CD4-positive, alpha-beta T cell treated with Interleukin-15 for 4 hours (primary cell): ENCODE measurements at places on chromosomes 1 and 21.
A peak's percentile ranks its signal among the peaks of the same experiment; 100 is the strongest.

- DNase-seq = no peak
Observed at GRCh38 chr1:12338823-12339222, 109.0 kb downstream of the VPS13D start.

DNA sequence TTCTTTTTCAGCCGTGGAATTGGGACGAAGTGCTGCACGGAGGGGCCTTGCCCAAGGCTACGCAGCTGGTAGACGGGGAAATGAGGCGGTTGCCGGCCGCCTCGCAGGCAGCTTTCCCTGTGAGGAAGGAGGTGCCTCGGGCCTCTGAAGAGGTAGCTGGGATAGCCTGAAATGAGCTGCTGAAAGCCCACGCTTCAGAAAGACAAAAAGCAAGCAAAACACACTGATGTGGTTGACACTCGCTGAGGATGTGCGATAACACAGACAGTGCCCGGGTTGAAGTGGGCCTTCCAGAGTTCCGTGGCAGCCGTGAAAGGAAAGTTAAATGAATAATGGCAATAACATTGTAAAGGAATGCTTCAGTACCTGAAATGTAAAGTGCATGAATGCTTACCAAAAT is 47.2 kb downstream of the S1PR1 start:
- DNase-seq = peak; percentile 40

- no peak for DNase-seq
Observed at GRCh38 chr1:150626150-150626549, 3.3 kb downstream of the ENSA start.

DNA sequence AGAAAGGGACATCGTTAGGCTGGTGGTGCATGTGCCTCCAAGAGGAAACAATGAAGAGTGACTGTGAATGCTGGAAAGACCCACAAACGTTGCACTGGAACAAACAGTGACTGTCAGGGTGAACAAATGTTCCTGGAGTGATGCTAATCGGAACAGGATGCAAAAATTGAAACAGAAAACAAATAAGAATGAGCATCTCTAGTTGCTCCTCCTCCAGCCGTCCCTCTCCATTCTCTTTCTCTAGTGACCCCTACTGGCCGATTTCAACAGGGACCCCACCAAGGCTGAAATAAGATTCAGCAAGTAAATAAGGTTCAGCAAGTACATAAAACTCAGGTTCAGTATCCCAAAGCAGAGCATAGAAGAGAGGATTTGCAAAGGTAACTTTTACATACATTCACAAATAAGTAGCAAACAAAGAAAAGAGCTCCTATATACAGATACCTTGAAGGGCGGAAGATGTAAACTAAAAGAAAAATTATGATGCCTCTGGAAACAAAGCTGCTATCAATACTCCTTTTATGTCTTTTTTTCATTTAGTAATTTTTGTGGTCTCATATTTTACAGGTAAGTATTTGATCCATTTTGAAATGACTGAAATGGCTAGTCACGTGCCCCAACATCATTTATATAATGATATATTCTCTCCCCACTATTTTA is 836.1 kb upstream of the ADAMTS5 start:
- DNase-seq = no peak

GRCh38 chr21:44511219-44511937 is 28.6 kb downstream of the KRTAP10-1 start:
- no peak for DNase-seq

- no peak for DNase-seq
Observed at GRCh38 chr1:12167493-12168429, 970 bp downstream of the TNFRSF1B start.

- no peak for DNase-seq
Observed at GRCh38 chr1:162974810-162975209, 94.4 kb upstream of the RGS4 start.

- DNase-seq = no peak
Observed at GRCh38 chr1:43327549-43328292, 9.9 kb upstream of the MPL start.

GRCh38 chr21:37193006-37193405 is 74.1 kb downstream of the VPS26C start:
- DNase-seq = no peak

DNA sequence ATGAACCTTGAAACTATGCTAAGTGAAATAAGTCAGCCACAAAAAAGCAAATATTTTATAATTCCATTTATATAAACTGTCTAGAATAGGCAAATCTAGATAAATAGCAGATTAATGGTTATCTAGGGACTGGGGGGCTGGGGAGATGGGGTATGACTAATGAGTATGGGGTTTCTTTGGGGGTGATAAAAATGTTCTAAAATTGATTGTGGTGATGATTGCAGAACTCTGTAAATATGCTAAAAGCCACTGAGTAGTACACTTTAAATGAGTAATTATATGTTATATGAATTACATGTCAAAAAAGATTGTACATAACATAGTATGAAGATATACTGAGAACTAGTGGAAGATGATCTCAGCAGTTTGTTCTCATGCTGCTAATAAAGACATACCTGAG is 675.0 kb downstream of the KIF26B start:
- no peak for DNase-seq

- peak; percentile 39 for DNase-seq
Observed at GRCh38 chr1:226938903-226939437, 1.1 kb upstream of the COQ8A start.

DNA sequence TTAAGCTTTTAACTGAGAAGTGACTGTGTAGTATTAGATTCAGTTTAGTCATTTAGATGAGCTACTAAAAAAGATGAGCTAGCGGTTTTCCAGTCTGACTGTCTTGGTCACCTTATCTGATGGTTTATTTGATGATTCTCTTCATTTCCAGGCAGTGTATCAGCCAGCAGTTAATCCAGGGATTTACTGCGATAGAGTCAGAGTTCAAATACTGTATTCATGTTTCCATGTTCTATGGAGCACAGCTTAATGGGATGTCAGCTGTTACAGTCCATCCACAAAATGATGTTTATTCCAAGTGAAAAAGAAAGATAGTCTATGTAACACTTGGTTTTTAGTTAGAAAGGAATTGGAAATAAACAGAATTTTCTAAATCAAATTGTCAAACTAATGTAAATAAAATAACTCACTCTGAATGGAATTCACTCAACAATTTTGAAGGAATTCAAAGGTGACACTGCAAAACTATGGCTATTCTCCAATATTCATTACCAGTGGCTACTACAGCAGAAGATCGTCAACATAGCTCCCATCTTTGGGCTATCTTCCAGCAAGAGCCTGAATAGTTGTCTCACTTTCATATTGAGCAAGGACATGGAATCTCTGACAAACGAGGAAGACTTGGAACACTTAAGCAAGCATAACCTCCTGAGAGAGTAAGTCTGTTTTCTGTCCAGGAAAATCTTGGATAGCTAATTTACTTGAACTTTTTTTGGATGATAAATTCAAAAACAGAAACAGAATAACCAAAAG is 54.6 kb upstream of the DPT start:
- DNase-seq = no peak

- DNase-seq = no peak
Observed at GRCh38 chr1:202848191-202848542, 37.4 kb downstream of the PCAT6 start.

- no peak for DNase-seq
Observed at GRCh38 chr1:183247066-183247465, 61.0 kb downstream of the LAMC2 start.

DNA sequence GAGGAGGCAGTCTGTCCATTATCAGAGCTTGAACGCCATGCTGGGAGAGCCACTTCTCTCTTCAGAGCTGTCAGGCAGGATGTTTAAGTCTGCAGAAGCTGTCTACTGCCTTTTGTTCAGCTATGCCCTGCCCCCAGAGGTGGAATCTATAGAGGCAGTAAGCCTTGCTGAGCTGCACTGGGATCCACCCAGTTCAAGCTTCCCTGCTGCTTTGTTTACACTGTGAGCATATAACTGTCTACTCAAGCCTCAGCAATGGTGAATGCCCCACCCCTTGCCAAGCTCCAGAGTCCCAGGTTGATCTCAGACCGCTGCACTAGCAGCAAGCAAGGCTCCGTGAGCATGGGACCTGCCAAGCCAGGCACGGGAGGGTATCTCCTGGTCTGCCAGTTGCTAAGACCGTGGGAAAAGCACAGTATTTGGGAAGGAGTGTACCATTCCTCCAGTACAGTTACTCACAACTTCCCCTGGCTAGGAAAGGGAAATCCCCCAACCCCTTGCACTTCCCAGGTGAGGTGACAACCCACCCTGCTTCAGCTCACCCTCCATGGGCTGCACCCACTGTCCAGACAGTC is 32.5 kb downstream of the RGS13 start:
- no peak for DNase-seq

- DNase-seq = no peak
Observed at GRCh38 chr1:89974696-89975470, 20.0 kb upstream of the ZNF326 start.

DNA sequence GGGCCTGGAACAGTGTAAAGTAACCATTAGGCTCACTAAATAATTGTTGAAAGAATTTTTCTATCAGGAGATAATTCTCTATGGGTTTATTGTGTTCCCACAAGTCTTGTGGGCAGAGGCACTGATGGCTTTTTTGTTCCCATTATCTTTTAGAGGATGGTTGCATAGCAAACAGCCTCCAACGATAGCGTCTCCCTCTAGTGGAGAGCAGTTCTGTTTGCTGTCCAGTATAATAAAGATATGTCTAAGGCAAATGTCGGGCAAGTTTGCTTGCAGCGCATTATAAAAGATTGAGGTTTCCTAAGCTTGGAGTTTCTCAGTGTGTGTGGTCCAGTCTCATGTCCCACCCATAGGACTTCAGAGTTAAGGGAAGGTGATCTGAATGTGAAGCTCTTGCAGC is 1.3 kb upstream of the SLC6A17 start:
- no peak for DNase-seq

DNA sequence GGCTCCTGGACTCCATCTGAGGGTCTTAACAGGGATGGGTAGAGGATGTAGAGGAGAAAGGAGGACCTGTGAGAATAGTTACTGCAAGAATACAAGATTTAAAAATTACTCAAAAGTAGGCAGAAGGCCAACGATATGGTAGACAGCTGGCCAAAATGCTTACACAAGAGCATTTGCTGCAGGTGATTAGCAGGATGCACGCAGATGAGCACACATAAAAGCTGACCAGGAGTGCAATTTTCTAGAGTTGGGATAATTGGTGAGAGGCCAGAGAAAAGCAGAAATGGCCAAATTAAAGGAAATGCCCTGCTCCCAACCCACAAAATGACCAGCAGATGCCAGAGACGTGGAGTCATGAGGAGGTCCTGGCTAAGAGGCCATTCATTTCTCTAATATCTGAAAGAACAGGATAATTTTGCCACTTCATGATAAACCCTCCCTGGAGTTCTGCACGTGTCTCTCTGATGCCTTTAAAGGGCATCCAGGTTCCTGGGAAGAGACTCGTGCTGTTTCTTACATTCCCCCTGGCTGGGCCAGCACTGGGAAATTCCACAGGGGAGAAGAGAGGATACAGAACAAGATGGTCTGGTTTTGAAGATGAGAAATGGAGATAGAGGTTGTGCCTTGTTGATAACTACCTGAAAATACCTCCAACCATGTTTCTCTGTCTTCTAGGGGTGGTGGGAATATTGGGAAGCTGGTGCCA is 62.3 kb upstream of the KCNA3 start:
- DNase-seq = no peak

GRCh38 chr1:118136187-118136941 is 48.7 kb downstream of the SPAG17 start:
- DNase-seq = no peak

- DNase-seq = no peak
Observed at GRCh38 chr1:12339396-12339795, 109.6 kb downstream of the VPS13D start.
